ENCODE measurements at places on chromosomes 5 and 9.

DNA sequence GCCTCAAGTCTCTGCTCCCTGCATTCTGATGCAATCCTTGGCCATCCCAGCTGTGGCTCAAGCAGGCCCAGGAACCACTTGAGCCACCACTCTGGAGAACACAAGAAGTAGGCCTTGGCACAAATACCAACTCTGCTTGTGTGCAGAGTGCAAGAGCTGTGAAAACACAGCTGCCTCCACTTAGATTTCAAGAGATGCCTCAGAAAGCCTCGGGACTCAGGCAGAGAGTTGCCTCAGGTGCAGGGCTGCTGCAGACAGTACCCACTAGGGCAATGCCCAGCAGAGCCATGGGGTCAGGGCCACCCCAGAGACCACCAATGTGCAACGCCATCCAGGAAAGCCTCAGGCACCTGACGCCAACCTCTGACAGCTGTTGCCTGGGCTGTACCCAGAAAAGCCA, 82.4 kb downstream of the FREM1 start:
- no peak for DNase-seq

DNA sequence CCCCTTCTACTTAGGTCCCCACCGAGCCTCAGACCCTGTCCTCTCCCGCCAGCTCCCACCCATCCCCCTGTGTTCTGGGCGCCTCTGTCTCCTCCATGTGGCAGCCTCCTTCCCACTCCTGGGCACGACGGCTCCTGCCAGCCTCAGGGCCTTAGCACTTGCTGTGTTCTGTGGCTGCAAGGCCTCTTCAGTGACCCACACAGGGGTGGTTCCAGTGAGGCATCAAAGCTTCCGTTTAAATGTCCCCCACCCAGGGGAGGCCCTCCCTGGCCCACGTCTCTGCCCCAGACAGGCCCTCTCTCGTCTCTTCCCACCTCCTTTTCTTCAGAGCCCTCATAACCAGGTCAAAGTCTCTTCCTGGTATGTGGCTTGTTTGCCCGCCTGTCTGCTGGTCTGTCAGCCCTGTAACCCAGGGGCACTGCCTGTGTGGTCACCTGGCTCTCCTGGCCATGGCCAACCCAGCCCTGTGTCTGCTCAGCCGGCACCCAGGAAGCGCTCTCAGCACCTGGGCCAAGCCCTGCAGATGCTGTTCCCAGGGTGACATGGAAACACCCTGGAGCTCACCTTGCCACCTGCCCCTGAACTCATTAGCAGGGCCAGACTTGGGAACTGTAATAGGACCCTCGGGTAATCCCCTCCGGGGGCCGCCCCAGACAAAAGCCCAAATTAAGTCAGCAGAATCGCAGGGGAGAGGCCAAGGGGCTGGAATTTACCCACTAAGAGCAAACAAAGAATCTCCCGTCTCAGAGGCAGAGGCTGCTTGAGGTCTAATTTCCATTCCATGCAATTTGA, 33.7 kb downstream of the LHX3 start:
- DNase-seq = peak; percentile 92

- no peak for DNase-seq
Measured at GRCh38 chr5:123444016-123444415, 20.8 kb upstream of the CEP120 start.

GRCh38 chr9:93094658-93095204, 1.3 kb upstream of the CARD19 start:
- DNase-seq = no peak

DNA sequence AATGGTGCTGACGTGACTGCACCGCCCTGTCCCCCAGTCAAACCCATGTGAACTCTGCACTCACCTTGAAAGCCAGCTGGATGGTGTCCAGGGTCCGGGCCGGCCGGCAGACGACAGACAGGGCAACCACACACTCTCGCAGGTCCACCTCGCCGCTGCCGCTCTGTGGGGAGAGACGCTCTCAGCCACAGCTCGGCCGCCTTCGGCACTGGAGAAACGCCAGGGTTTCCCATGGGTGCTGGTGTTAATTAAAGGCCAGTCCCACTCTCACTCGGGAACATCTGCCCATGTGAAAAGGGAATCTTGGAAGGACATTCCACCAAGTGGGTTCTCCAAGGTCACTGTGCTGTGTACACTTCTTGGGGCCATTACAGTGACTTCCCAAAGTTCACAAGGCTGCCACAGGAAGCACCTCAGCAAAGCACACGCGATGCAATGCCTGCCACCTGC, 25.5 kb upstream of the SLC6A3 start:
- no peak for DNase-seq

DNA sequence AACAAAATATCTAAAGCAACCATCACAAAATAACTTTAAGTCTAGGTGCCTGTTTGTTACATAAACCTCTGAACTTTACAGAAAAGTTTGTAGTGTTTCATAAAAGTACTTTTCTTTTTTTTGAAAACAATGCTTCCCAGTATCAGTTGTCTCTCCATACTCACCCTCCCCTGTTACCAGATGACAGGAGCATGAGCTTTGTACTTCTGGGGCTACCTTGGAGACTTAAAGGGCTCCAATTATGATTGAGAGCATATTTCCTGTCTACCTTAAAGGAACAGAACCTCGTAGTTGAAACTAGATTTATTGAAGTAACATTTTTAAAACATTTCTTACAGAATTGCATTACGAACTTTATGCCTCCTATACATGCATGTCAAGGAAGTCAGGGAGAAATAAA, 55.4 kb upstream of the PPP1R2B start:
- no peak for DNase-seq

- no peak for DNase-seq
Measured at GRCh38 chr9:15696979-15697378, 144.1 kb downstream of the CCDC171 start.

Data from NCI-H146 (cell line).